Fibroblast of gingiva (primary cell): ENCODE measurements at places on chromosomes 1 and 21.
A peak's percentile ranks its signal among the peaks of the same experiment; 100 is the strongest.

GRCh38 chr1:167120899-167121298 lies 27.0 kb downstream of the STYXL2 start:
- DNase-seq: no peak

DNA sequence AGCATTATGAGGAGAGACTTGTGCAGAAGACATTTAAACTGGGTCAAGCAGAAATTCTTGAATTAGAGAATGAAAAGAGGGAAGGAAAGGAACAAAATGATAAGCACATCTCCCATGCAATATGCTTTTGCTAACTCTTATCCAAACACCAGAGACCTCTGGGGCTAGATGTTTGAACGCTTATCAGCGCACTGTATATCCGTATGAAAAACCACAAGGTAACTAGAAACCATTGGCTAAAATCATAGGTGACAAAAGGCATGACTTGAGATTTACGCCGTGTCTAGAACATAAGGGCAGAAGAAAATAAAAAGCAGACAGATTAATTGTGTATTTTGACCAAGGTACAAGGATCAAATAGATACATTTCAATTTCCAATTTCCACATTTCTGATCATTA lies 38.0 kb upstream of the TIAM1 start:
- no peak for DNase-seq

DNA sequence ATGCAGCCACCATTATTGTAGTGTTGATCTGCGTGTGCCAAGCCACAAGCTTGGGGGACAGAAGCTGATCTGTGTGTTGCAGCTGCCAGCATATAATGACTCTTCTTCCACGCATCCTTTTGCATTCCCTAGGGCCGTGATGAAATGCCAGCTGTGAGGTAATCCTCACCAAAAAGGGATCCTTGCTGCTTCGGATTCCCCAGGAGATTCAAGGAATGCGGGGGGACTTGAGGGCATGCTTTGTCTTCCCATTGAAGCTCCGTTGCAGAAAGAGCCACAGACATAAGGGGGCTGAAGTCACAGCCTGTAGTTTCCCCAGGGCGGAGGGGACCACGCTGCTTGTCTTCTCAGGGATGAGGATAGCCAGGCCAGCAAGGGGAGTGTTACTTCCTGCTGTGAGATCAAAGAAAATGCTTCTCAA lies 281.6 kb upstream of the FMN2 start:
- peak; percentile 38 for DNase-seq

DNA sequence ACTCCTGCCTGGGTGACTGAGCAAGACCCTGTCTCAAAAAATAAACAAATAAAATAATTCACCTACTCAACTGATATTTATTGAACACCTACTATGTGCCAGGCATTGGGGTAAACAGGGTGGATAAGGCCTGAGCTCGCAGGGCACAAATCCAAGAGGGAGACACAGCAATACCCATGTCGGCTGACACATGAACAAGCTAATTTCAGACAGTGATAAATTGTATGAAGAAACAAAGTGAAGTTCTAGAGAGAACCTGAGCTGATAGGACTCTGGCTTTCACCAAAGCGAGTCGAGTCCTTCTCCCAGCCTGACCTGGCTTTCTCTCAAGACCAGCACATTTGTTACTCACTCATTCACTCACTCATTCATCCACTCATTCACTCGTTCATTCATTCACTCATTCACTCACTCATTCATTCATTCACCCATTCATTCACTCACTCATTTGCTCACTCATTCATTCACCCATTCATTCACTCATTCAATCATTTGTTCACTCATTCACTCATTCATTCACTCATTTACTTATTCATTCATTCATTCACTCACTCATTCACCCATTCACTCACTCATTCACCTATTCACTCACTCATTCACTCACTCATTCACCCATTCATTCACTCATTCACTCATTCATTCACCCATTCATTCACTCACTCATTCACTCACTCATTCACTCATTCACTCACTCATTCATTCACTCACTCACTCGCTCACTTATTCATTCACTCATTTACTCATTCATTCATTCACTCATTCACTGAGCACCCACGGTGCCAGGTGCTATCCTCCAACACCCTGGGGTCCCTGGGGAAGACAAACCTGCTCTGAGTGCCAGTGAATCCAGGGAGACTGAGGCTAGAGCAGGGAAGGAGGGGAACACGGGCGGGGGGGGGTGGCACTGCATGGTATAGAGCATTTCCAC lies 37.4 kb upstream of the CASZ1 start:
- DNase-seq: no peak

DNA sequence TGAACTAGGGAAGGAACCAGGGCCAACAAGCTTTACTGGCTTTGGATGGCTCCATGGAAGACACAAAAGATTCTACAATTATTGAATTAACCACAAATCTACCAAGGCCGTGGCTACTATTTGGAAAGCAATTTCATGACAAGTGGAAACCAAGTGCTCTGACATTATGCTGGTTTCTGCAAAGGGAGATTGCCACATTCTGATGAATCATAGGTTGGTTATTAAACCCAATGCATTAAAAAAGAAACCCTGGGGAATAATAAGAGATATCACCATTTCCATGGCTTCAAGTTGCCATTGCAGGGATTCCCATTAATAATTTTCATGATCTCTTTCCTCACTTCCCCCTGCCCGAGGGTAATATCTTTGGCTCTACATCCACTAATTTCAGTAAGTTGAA lies 359.2 kb upstream of the NCAM2 start:
- peak; percentile 44 for DNase-seq

- no peak for DNase-seq
These were observed 89.3 kb upstream of the SGIP1 start for GRCh38 chr1:66444438-66445265.

DNA sequence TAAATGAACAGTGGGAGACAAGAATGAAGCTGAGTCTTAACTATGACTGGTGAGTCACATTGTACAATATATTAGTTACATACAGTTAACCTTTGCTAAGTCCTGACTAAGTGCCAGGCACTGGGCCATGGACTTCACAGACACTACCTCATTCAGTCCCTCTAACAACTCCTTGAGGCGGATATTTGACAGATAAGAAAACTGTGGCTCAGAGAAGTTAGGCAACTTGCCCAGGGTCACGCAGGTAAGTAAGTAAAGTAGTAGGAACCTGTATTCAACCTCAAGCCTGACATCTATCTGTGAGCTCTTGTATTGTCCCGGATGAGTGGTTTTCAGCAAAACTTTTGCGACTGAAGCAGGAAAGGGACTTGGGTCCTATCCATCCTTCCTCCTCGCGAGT lies 62.1 kb downstream of the GNG12 start:
- DNase-seq: peak; percentile 41

GRCh38 chr1:55957276-55957675 lies 622.1 kb downstream of the PLPP3 start:
- no peak for DNase-seq

DNA sequence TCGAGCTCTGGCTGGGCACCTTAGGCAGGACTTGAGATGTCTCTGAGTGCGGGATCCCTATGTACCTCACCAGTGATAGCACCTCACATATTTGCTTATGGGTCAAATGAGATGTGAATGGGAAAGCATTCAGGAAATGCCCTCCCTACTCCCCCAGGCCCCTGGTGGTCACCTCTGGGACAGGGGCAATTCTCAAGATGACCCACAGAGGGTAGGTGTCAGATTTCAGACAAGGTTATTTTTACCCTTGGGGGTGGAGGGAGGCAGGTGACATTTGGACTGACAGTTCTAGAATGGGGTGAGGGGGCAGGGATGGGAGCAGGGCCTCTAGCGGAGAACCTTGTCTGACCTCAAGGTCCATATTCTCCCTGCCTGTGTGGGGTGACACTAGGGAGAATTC lies 27.1 kb downstream of the ACOT11 start:
- no peak for DNase-seq

GRCh38 chr1:119226321-119226720 lies 85.9 kb upstream of the WARS2 start:
- DNase-seq: peak; percentile 39

DNA sequence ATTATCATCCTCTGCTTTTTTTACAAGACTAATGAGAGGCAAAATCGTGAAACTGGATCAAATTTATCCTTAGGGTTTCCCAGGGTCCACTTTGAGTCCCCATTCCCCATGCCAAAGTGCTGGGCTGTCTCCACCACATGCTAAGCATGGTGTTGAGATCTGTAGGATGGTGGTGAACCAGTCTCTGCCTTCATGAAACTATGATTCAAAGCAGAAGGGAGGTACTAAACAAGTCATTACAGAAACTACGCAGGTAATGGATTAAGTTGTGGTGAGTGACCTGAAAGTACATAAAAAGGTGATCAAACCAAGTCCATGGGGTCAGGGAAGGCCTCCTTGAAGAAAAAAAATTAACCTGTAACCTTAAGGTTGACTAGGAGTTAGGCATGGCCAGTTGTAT lies 265.2 kb downstream of the ATG4C start:
- no peak for DNase-seq

DNA sequence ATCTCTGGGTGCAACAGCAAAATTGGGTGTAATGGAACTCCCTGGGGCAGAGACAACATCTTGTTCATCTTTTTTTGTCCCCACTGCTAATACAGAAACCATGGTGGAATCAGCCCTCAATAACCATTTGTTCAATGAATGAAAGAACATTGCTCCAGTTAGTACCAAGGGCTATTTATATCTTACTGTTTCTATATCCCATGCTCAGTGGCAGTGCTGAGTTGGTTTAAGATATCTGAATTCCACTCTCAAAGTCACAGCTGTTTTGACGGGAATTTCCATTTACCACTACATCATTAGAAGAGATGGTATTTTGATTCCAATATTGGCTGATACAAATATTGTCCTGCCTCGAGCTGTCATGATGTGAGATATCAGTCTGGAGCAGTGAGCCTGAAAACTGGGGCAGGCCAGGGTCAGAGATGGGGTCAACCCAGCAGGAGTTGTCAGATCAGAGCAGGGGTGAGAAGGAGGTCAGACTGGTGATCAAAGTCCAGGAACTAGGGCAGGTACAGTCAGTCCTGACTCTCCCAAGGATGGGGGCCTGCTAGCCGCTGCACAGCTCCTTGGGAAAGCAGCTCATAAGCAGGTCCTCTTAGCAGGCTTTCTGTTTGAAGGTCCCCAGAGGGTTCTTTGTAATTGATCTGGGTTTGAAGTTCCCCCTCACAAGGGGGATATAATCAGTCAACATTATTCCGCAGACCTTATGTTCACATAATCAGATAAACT lies 5.8 kb upstream of the PHC2 start:
- no peak for DNase-seq

GRCh38 chr1:119516680-119517079 lies 9.7 kb downstream of the HSD3B1 start:
- no peak for DNase-seq

DNA sequence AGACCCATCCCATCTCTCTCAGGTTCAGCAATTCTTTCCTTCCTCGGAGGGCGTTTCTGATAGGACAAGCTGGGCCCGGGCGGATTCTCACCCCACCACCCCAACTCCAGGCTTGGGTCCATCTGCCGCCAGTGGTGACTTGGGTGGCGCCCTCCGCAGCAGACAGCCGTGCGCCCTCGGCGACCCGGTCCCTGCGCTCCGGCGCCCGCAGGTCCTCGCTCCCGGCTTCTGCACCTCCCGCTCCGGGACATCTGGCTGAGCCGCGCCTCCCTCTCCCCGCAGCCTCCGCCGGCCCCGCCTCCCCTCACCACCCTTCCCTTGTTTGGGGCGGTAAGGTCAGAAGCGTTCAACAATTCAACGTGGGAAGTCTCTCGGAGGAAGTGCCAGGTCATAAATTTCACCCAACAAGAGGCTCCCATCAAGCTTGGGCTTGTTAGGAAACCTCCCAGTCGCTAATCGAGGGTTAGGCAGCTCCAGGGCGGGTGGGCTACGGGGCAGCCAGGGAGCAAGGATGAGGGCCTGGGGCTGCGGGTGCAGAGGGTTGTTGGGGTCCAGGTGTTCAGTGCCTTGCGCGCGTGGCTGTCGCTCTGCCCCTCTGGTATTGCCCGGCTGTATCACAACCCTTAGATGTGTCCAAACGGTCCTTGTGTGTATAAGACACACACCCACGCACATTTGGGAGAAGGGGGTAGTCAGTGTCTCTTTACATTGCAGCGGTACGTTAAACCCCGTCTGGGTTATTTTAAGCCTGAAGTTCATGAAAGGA lies 39.8 kb downstream of the OLIG1 start:
- no peak for DNase-seq

- DNase-seq: no peak
These were observed 58.6 kb downstream of the MDM4 start for GRCh38 chr1:204574865-204575163.

DNA sequence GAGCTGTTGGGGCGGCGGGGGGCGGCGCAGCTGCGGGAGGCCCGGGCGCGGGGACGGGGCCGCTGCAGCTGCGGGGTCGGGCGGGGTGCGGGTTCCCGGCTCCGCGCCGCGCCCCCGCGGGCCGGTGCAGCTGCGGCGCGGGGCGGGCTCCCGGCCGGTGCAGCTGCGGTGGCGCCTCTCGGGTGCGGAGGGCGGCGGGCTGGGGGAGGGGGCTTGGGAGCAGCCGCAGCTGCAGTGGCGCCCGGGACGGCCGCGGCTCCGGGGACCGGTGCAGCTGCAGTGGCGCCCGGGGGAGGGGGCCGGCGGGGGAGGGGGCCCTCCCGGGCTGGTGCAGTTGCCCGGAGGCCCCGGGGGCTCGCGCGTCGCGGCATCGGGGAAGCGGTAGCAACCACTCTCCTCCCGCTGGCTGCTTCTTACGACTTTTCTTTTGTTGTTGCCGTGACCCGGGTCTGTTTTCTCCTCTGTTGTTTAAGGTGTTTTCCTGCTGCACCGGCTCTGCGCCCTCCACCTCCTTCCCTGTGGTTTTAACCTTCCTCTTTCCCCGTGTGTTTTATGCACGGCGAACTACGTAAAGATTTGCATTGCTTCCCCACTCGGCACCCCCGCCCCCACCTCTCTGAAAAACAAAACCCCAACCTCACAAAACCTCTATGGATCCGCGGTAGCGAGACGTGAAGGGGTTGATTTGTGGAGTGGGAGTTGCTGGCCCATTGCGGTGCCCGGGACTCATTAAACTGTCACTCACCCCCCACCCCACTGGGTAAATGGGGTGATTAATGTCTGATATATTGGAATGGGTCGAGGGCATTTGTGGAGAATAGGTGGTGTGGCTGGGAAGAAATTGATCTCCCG lies 1.7 kb upstream of the ZBTB18 start:
- no peak for DNase-seq

GRCh38 chr1:5509664-5510452 lies 482.4 kb downstream of the NPHP4 start:
- no peak for DNase-seq

- DNase-seq: no peak
These were observed 12.6 kb upstream of the LAMTOR5 start for GRCh38 chr1:110420023-110420662.

- DNase-seq: peak; percentile 60
These were observed 40.6 kb downstream of the SRRM1 start for GRCh38 chr1:24683713-24684162.

GRCh38 chr1:20590306-20590777 lies 1.4 kb downstream of the CDA start:
- DNase-seq: peak; percentile 63

GRCh38 chr1:229034342-229034741 lies 236.6 kb upstream of the RAB4A start:
- DNase-seq: no peak

DNA sequence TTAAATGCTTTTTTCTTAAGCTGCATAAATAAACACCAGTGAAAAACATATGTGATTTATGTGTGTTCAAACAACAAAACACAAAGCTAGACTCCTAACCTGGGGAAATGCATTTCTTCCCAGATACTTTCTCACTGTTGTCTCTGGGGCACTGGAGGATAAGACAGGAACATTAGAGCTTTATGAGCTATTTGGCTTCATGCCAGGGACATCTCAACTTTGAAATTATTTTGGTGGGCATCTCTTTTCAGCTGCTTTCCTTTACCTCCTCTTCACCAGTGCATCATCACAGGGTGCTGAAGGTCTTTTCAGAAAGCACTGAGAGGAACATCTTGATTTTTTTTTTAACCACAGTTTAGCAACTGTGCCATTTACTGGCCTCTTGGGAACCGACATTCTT lies 212.9 kb downstream of the DNM3 start:
- DNase-seq: no peak
